ENCODE measurements at places on chromosomes 3 and 15.

DNA sequence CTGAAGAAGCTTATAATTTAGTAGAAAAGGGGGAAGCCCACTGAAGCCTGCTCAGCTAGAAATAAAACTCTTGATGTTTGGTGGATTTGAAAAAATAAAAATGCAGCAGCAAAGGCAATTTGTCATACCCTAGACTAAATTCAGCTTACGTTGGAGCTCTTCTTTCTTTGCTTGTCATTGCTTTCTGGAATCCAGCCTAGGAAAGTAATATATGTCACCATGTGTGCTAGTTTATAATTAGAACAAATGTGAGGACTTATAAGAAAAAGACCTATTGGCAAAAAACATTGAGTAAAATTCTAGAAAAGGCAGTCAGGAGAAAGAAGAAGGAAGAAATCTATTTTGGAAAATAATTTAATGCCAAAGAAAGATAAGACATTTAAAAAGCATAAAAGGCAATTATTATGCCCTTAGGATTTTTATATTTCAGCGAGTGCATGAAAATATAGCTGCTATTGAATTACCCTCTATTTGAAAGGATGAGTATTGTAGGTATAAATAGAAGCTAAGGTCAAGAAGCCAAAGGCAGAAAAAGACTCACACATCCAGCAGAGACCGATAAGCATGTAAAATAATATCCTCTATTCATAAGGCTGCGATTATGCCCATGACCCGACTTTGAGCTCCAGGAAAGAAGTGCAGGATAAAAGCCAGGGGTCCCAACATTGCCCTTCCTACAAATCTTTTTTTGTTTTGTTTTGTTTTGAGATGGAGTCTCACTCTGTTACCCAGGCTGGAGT is 10.6 kb upstream of the BTBD1 start:
- DNase-seq, result no peak

DNA sequence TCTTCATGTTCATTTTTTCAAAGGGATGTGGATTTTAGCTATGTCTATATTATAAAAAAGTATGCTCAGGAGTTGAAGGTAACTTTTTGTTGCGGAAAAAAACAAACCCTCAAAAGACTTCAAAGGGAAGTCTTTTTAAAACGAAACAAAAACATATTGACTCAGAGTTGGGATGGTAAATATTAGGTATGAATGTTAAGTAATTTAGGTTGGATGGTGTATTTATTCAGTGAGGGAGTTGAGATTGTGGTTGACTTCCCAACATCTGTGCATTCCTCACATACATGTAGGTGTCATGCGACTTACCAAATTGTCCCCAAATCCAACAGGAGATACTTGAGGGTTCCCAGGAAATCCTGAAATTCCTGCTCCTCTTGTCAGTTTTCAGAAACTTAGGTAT is 32.7 kb upstream of the PLSCR5 start:
- no peak for DNase-seq

GRCh38 chr3:177680472-177680821 is 483.2 kb upstream of the TBL1XR1 start:
- DNase-seq, result no peak

GRCh38 chr15:70257573-70258248 is 160.0 kb upstream of the TLE3 start:
- DNase-seq, result peak; percentile 29

DNA sequence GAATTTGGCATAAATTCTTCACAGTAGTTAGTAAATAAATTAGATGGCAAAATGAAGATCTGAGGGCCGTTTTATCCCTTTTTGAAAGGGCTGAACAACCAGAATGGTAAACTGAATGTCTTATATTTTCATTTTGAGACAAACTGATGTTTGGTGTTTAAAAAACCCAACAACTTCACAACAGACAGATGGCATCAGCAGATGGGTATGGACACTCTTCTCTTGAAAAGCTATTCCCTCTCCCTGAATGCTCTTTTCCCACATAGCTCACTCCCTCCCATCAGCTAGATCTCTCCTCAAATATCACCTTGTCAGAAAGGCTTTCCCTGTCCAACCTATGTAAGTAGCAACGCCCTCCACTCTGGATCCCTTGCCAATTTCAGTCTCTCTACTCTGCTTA is 33.3 kb downstream of the EMC4 start:
- DNase-seq, result no peak

DNA sequence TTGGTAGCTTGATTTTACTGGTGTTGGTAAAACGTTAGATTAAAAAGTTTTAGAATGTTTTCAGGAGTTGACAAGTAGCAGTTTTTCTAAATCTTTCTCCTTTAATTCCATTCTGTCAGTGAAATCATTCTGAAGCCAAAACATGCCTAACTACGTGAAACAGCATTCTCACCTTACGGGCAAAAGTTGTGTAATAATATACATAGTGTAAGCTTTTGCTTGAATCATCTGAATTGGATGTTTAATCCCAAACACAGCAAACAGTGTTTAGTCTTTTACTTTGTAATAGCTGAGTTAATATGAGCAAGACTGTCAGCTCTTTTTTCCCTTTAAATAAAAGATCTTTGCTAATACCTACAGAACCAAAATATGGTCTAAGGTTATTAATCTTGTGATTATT is 100.6 kb downstream of the CYP19A1 start:
- DNase-seq, result no peak

GRCh38 chr3:30368978-30369377 is 237.4 kb upstream of the TGFBR2 start:
- DNase-seq, result no peak

GRCh38 chr3:24154013-24154695 is 209.1 kb downstream of the NR1D2 start:
- no peak for DNase-seq

DNA sequence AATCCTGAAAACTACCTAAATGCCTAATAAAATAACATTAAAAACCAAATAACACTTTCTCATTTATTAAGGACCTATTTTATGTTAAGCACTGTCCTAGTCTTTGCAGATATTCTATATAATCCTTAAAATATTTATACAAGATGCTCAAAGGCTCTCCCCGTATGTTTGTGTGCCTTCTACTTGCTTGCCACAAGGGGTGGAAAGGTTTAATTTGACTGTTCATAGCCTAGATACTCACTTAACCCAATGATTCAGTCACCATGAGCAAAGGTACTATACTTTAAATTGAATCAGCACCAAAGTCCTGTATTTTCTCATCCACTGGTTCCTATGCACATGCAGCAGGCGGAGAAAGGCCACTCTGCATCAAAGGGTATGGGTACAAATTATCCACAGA is 32.0 kb downstream of the LSAMP start:
- DNase-seq, result no peak

DNA sequence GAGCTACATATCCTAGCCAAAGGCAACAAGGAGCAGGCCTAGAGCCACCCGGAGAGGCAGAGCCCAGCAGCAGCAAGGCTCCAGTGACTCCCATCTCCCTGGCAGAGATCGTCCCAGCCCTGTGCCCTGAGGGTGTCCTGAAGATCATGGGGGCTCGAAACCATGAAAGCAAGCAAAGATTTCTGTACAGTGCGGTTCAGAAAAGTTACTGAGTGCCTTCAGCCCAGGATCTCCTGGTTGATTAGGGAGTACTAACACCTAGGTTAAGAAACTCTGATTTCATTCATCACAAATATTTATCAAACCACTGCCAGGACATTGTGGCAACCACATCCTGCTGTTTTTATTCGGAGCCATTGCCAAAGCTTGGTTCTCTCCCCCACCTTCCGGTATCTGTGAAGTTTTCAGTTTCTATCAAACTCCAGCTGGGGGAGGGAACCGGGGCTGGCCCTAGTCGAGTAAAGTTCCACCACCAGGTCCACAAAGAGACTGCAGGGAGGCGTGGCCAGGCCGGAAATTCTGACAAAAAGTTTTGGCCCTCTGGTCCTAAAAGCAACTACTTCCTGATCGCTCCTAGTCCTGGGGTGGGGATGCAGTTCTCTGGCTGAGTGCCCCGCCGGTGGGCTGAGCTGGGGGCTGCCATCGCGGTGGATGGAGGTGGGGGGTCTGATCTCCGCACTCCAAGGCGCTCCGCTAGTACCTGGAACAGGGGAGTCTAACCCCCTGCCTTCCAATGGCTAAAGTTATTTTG is 1.2 kb downstream of the RAB43 start:
- peak; percentile 96 for DNase-seq

- DNase-seq, result no peak
Observed at GRCh38 chr3:22615790-22616189, 587.3 kb upstream of the UBE2E2 start.

GRCh38 chr3:107432013-107432515 is 54.8 kb downstream of the CCDC54 start:
- no peak for DNase-seq

GRCh38 chr3:137770835-137771399 is 6.8 kb downstream of the SOX14 start:
- no peak for DNase-seq

DNA sequence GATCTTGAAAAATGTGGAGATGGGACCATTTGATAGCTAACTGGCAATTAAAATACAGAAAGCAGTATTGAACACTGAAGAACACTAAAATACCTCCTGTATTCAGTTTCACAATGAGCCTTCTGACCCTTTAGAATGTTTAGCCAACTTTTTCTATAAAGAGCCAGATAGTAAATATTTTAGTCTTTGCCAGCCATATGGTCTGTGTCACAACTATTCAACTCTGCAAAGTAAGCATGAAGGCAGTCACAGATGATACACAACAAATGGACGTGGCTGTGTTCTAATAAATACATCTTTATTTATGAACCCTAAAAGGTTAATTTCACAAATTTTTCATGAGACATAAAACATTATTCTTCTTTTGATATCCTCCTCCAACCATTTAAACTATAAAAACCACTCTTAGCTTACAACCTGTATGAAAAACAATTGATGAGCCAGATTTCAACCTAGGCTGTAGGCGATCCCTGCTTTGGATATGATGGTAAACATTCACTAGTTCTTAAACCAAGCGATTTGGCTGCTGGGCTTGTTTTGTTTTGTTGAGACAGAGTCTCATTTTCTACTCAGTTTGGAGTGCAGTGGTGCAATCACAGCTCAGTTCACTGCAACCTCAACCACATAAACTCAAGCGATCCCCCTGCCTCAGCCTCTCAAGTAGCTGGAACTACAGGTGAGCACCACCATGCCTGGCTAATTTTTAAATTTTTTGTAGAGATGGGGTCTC is 13.6 kb upstream of the CSPG5 start:
- no peak for DNase-seq

- DNase-seq, result no peak
Observed at GRCh38 chr3:8539419-8539818, 37.8 kb downstream of the LMCD1 start.

DNA sequence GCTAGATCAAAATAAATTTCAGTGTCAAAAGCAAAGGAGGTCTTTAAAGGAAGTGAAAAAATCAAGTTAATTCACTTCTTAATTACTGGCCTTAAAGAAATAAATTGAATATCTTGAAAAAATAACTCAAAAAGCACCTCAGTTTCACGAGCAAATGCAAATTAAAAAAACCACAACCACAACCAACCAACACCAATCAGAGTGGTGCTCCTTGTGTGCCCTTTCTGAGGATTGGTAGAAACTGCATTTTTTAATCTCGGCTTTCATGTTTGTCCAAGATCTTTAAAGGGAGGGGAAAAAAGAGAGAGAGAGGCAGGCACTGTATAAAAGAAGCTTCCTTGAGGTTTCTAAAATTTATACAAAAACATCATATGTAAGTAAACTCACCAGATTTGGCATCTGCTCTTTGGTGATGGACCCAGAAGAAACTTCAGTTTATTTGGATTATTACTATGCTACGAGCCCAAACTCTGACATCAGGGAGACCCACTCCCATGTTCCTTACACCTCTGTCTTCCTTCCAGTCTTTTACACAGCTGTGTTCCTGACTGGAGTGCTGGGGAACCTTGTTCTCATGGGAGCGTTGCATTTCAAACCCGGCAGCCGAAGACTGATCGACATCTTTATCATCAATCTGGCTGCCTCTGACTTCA is at the start of gene GPR15:
TSS of gene GPR15 (plus strand) at position 357 of the 653 bp plus-strand sequence. CDS start at position 413, 56 bp downstream.
- no peak for DNase-seq

DNA sequence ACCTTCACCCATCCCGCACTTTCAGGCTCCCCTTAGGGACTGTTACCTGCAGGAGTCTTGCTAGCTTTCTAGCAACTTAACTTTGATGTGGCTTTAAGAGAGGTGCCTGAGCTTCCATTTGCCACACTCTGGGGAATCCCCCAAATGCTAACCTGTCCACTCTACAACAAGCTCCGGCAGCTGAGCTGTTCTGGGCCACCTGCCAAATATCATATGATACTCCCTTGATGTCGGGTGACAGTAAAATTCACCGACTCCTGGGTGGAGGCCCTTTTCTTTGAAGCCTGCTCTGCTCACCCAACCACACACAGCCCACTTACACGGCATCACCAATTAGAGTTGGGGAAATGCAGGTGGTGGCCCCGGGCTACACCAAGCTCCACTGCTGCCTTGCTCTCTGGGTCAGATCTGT is 38.0 kb upstream of the XCR1 start:
- DNase-seq, result peak; percentile 93

DNA sequence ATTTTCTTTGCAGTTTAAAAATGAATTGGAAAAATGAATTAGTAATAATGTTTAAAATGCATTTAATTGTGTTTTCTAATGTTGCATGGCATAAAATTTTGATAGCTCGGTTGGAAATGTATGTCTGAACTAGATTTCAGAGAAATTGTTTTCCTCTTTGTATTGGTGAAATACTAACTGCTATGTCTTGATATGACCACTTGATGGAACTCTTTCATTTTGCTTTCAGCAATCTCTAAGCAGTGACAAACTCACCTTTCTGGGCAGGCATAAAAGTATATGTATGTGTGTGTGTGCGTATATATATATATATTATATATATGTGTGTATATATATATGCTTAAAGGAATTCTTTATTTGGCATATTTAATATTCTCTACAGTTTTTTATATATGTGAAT is 239.3 kb upstream of the ZNF717 start:
- no peak for DNase-seq

DNA sequence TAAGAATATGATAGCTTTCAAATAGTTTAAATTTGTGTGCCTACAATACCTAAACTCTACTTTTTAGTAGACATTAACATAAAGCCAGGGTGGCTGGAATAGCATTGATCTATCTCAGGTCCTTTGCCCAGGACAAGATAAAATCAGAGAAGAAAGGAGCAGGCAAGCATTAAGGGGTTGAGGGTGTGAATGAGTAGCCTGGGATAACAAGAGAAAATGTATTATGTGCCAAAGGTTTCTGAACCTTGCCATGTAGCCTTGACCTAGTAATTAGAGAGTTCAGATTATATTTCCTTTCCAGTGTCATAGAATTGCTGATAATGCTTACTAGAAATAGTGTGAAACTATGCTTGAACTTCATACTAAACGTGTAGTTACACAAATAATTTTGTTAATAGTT is 22.9 kb downstream of the ATP11B start:
- DNase-seq, result no peak

DNA sequence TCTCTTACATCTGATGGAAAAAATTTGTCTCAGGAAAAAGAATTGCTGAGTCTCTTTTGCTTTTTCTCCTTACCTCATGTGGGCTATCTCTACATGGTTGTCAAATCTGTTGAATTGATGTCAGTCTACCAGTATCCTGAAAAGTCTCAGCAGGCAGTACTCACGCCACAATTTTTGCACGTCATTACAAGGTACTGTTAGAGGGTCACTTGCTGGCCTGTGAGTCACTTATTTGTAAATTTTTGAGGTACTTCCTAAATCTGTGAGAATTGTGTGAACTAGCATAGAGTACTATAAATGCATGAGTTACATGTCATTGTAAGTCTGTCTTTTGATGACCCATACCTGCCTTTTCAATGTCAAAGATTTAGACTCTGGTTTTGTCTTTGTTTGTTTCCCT is 15.9 kb downstream of the HPS3 start:
- no peak for DNase-seq

- DNase-seq, result no peak
Observed at GRCh38 chr3:12992629-12993516, 80.4 kb downstream of the IQSEC1 start.
